ENCODE measurements at places on chromosomes 16 and 17.

DNA sequence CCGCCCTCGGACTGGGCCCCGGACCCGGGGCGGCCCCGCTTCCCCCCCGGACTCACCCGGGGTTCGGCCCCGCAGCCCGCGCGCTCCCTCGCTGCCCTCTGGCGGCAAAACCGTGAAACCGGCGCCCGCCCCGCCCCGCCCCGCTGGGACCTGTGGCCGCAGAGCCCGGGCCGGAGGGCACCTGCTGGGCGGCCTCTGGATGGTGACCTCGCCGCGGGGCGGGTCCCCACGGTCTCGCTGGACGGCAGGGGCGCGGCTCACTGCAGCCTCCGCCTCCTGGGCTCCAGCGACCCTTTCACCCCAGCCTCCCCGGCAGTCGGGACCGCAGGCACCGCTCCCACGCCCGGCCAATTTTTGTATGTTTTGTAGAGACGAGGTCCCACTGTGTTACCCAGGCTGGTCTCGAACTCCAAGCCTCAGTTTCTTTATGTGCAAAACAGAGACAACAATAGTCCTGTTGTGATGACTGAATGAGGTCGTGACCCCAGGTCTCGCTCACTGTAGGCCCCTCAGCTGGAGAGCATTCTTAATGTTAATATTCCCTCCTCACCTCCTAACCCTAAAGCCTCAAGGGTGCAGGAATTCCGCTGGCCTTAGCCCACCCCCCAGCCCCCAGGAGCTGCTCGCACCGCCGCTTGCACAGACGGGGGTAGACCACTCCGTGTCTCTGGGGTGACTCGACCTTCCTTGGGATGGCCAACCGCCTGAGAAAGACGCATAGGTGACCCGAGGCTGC, 33.7 kb upstream of the RPH3AL start:
- no peak for DNase-seq

GRCh38 chr17:60153606-60154390, 4.0 kb downstream of the CA4 start:
- DNase-seq: peak; percentile 27

GRCh38 chr17:80786470-80786869, 205.2 kb upstream of the CHMP6 start:
- no peak for DNase-seq

- DNase-seq: no peak
Observed at GRCh38 chr16:68297908-68298307, 12.8 kb downstream of the SLC7A6OS start.

GRCh38 chr17:18182110-18182977, 1.3 kb upstream of the ALKBH5 start:
- no peak for DNase-seq

DNA sequence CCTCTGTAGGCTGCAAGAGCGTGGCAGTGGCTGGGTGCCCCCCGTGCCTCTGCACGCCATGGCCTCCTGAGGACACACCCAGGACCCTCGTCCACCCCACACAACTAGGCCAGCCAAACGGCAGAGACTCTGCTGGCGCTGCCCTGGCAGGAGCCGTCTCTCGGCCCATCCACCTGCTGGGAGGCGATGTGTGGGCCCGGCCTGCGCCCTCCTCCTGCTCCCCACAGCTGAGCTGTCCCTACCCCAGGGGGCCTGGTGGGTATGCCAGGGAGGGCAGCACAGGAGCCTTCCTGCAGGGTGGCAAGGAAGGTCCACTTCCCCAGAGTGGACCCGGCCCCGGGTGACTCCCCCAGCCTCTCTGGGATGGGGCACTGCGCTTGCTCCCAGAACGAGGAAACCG, 7.0 kb downstream of the RNF166 start:
- DNase-seq: no peak

Data from fibroblast of gingiva (primary cell).